ENCODE measurements at places on chromosomes 3 and 15. TPM values are rescaled to one million over a fixed set of nuclear protein-coding genes. Genes with fewer than 3 reads are reported as not detected.
A peak's percentile ranks its signal among the peaks of the same experiment; 100 is the strongest.

GRCh38 chr3:39850716-39851032 is 41.3 kb downstream of the MYRIP start:
- no peak for DNase-seq

- DNase-seq: no peak
Measured at GRCh38 chr3:145557405-145557804, 603.6 kb downstream of the PLOD2 start.

DNA sequence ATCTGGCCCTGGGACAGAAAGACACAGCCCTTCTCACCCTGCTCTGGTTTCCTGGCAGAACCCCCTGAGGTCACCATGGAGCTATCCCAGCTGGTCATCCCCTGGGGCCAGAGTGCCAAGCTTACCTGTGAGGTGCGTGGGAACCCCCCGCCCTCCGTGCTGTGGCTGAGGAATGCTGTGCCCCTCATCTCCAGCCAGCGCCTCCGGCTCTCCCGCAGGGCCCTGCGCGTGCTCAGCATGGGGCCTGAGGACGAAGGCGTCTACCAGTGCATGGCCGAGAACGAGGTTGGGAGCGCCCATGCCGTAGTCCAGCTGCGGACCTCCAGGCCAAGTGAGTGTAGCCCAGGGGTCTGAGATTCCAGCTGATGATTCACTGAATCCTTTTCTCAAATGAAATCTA is 61.7 kb downstream of the BOC start:
- no peak for DNase-seq

GRCh38 chr15:31324806-31325594 is 1.6 kb upstream of the KLF13 start:
- no peak for DNase-seq

DNA sequence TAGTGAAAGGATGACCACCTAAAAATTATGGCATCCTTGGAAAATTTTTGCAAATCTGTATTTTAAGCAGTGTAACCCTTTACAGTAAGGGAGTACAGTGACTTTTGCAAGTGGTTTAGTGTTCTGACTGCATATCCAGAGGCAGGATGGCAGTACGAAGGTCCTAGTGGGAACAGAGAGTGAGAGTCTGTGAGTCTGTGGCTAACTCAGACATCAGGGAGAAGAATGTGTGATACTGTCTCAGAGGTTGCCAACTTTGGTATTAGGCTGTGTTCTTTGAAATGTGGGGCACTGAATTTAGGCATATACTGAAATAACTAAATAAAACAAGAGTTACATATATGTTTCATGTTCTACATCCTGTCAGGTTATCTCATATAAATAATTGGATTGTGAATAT is 25.7 kb downstream of the PRKCI start:
- no peak for DNase-seq

DNA sequence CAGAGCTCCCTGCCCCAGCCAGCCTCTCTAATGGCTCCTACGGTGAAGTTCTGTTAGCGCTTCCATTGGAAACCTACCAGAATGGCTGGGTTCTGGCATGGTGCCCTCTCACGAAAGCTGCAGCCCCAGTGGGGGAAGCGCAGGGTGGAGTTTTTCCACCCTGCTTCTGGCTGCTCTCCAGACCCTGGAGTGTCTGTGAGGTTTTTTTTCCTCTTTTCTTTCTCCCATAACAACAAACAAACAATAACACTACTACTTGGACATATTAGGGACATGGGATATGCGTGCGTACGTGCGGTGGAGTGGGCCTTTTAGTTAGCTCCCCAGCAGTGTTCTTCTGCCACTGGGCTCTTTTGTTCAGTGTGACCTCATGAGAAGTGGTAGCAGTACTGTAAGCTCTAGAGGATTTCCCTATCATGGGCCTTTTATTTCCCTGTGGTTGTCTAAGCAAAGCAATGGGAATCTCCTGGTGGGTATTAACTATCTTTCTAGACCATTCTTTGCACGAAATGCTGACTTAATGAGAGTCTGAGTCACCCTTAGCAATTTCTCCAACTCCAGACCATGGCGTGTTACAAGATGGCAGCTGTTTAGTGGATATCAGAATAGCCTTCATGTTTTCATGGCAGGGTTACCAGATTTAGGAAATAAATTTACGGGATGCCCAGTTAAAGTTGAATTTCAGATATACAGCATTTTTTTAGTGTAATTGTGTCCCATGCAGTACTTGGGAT is 161.9 kb downstream of the FNDC3B start:
- DNase-seq: peak; percentile 83

- DNase-seq: no peak
Measured at GRCh38 chr3:65619888-65620287, 418.8 kb downstream of the MAGI1 start.

GRCh38 chr3:159451482-159451881 is 537.2 kb upstream of the IL12A start:
- DNase-seq: no peak

GRCh38 chr15:70203981-70204560 is 106.4 kb upstream of the TLE3 start:
- DNase-seq: no peak

GRCh38 chr3:158226429-158226828 is 116.5 kb downstream of the RSRC1 start:
- no peak for DNase-seq

DNA sequence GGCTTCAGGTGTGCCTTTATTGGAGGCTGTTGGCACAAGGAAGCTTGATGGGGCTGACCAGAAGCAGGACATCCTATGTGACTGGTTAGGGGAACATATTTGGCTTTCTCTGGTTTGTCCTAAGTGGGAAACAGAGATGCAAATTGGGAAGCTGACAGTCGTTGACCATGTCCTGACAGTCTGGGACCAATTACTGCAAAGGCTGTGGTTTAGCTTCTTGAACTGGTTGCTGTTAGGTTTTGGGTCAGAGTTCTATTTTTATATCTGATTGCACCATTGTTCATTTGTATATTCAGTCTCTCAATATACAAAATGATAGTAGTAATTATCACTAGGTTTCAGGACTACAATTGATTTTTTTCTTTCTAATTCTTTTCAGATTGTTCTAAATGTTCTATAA is 36.8 kb downstream of the SNTN start:
- DNase-seq: no peak

- DNase-seq: no peak
Measured at GRCh38 chr15:90101130-90101968, 919 bp downstream of the IDH2 start.

DNA sequence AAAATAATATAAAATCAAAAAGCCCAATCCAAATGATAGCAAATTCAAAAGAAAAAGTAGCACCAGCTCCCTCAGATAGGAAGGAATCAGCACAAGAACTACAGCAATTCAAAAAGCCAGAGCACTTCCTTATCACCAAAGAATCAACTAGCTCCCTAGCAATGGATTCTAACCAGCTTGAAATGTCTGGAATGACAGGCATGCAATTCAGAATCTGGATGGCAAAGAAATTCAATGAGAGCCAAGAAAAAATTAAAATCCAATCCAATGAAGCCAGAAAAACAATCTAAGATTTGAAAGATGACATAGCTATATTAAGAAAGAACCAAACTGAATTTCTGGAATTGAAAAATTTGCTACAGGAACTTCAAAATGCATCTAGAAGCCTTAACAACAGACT is 1334.4 kb upstream of the ALCAM start:
- no peak for DNase-seq

GRCh38 chr3:136404056-136404455 is 153.9 kb downstream of the PCCB start:
- no peak for DNase-seq

DNA sequence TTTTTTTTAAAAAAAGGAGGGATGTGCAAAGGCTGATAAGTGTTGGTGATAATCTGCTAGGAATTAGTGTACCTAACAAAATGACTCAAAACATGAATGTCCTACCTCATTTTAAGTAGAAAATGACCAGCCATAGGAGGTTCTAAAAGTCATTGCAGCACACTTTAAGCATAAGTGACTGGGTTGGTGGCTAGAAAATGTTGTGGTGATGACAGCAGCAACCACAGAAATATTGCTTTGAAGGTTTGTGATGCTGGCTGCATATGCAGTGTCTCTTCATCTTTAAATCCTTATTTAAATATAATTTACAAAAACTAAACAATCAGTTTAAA is 55.2 kb downstream of the CMSS1 start:
- DNase-seq: no peak

DNA sequence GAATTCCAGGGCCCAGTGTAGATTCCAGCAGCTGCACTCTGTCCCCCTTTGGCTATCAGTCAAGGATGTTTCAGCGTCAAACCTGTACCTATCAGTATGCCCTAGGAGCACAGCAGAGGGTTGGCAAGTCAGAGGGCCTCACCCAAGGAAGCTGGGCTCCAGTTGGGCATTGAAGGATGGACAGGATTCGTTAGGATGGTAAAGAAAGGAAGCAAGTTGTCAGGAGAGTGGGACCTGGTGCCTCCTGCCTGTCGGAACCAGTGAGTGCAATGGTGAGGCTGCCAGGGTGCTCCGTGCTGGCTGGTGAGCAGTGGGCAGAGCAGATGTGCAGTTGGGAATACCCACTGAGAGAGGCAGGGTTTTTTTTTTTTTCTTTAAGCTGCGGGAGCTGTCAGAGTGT is 157.2 kb downstream of the CHDH start:
- DNase-seq: no peak

DNA sequence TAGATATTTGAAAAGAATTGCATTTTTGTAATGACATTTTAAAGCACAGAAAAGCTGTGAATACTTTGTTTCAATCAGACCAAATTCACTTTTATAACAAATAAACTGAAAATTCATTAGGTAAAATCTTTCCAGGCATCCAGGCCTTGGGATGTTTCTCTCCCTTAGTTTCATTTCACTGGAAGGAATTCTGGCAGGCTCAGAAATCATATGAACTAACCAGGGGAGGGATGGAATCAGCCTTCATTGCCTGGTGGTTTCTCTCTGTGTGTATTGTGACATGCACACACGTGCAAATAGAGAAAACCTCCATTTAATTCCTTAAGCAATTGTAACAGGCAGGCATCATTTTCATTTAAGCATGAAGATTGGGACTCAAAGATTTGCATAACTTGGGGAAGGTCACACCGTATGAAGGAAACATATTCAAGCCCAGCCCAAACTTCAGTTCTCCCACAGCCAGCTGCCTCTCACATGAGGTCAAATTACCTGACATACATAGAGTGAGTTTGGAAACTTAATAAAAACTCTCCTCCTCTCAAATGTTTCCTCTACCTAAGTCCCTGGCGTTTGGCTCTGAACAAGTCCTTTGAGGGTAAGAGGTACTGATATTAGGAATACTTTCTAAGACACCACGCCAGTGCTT is 376.1 kb upstream of the MCTP2 start:
- DNase-seq: no peak

DNA sequence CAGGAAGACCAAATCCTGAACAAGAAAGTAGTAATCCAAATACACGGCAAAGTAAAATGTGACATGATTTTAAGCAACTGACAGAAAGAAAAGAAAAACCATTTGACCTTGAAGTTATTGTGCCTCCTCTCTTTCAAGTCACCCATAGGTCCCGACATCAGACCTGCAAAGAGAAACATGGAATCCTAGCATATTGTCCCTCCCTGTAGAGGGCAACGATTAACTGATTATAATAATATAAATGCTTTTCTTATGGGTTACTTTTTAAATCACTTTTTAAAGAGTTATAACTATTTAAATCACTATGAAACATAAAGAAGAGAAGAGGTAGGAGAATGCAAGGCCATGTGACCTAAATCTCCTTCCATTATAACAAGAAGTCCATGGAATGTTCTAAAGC is 143.2 kb upstream of the LIPC start:
- DNase-seq: no peak

- no peak for DNase-seq
Measured at GRCh38 chr3:110405830-110406585, 665.6 kb upstream of the NECTIN3 start.

GRCh38 chr15:28930476-28931291 is 44.9 kb downstream of the APBA2 start:
- DNase-seq: no peak

DNA sequence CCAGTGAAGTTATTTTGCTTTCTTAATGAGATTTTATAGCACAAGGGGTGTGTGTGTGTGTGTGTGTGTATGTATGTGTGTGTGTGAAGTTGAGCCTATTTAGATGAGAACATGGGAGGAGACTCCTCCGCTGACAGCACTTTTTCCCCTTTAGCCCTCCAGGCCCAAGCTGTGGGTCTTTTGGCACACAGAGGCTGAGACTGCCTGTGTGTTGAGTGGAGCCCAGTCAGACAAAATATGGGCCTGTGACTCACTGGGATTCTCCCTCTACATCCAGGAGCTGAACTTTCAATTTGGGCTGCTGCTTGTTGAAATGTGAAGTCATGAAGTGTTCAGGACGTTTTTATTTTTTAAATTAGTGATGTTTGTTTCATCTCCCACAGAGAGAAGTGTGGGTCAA is 108.0 kb downstream of the MFSD1 start:
- no peak for DNase-seq

- DNase-seq: no peak
Measured at GRCh38 chr3:42999212-42999611, 20.1 kb downstream of the GASK1A start.

DNA sequence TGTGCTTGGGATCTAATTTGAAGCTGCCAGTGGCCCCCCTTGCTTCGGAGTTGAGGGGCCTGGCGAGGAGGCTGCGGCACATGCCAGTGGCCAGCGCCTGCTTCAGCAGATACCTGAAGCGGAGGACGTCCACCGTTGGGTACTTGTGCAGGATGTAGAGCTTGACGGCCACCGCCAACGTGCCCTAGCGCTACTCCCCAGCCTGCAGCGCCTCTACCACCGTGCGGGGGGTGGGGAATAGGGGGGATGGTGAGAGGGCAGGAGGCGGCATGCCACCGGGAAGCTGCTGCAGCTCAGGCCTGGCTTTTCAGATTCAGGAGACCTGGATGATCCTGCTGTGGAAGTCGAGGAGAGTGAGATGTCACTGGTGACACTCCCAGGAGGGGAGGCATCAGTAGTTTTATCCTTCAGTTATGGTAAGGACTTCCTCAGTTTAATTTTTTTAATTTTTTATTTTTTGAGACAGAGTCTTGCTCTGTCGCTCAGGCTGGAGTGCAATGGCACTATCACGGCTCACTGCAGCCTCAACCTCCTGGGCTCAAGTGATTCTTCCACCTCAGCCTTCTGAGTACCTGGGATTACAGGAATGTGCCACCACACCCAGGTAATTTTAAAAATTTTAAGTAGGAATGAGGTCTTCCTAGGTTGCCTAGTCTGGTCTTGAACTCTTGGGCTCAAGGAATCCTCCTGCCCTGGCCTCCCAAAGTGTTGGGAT is 150.6 kb upstream of the FRMD4B start:
- DNase-seq: no peak

The CLDN1 gene
- polyA plus RNA-seq: 2.3 TPM

The IL17RE gene
- polyA plus RNA-seq: 101 TPM

The SYNM gene
- 7.2 TPM for polyA plus RNA-seq

The COL6A5 gene
- 2.2 TPM for polyA plus RNA-seq

The ZFAND6 gene
- 137 TPM for polyA plus RNA-seq

The TRIM59 gene
- polyA plus RNA-seq: 18.5 TPM

The LRRIQ4 gene
- polyA plus RNA-seq: 0.11 TPM

The PPIP5K1 gene
- 28.0 TPM for polyA plus RNA-seq

The SLC7A14 gene
- polyA plus RNA-seq: 0.30 TPM

The ALDH1L1 gene
- 0.50 TPM for polyA plus RNA-seq

The CHRNA5 gene
- polyA plus RNA-seq: 1.1 TPM

The SI gene
- polyA plus RNA-seq: not detected

The HTR3E gene
- polyA plus RNA-seq: not detected

The GOLGA8F gene
- polyA plus RNA-seq: not detected

The MCF2L2 gene
- polyA plus RNA-seq: 1.3 TPM

All from left lung (tissue), 14 donors.